Esophagus muscularis mucosa (tissue), 4 donors: ENCODE measurements at places on chromosomes 12 and 14. TPM values are rescaled to one million over a fixed set of nuclear protein-coding genes. Genes with fewer than 3 reads are reported as not detected.

POU6F1 gene
- total RNA-seq = 27.2 TPM

MDGA2 gene
- total RNA-seq = under 0.01 TPM

RGS6 gene
- total RNA-seq = 2.1 TPM

DNA sequence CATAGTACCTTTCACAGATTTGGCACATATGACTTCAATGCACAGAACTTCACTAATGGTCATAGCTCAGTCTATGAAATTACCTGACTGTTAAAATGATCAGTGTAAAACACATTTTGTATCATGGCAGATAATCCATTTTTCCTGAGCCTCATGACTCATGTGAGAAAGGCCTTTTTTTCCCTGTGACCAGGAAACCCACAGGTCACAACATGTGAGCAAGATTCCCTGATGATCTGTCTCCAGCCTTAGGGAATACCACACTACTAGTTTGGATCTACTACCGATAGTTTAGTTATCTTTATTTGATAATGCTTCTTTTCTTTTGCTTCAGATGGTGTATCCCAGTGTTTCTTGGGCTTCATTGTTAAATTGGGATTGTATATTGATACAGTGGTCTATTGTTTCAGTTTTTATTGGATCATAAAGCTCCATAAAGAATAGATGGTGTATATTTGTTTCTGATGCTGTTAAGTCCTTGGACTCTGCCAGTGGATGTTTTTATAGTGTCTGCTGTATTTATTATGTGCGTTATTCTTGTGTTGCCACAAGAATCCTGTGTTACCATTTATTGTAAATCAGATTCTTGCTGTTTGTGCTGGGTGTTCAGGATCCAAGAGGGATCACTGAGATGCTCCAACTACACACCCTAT lies 248.7 kb upstream of the PELI2 start:
- DNase-seq = no peak

DNA sequence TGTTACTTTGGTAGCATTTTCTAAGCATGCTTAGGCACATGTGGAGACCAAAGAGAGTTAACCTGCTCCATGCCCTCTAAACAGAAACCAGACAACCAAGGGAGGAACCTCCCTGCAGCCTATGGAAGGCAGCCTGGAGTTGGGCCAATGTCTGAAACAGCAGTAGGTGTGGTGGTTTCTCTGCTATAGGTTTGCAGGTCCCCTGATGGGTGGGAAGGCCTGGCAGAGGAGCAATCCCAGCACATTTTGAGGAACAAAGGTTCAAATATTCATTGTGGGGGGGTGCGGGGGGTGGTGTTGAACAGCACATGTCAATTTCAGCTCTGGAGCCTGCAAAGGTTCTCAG lies 65.4 kb downstream of the DACT1 start:
- no peak for DNase-seq
